ENCODE measurements at places on chromosomes 6 and 20.

GRCh38 chr6:21947731-21948386, 349.0 kb downstream of the PRL start:
- DNase-seq: no peak

DNA sequence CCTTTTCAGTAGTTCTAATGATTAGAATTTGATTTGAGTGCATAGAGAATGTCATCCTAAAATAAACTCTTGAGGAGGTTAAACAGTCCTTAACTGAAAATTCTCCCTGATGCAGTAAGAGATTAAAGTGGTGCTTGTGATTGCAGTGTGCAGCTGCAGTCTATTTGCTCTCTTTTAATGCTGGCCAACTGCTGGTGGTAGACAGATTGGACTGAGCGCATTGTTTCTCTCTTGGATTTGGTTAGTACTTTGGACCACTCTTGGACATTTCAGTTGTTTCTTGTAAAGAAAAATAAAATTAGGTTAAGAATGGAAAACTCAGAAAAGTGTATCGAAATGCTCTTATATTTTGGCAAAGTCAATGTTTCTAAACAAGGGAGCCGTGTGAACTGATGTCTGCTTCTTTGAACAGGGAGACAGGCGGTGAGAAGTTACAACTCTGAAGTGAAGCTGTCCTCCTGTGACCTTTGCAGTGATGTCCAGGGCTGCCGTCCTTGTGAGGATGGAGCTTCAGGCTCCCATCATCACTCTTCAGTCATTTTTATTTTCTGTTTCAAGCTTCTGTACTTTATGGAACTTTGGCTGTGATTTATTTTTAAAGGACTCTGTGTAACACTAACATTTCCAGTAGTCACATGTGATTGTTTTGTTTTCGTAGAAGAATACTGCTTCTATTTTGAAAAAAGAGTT, 127.2 kb downstream of the CD109 start:
- DNase-seq: no peak

DNA sequence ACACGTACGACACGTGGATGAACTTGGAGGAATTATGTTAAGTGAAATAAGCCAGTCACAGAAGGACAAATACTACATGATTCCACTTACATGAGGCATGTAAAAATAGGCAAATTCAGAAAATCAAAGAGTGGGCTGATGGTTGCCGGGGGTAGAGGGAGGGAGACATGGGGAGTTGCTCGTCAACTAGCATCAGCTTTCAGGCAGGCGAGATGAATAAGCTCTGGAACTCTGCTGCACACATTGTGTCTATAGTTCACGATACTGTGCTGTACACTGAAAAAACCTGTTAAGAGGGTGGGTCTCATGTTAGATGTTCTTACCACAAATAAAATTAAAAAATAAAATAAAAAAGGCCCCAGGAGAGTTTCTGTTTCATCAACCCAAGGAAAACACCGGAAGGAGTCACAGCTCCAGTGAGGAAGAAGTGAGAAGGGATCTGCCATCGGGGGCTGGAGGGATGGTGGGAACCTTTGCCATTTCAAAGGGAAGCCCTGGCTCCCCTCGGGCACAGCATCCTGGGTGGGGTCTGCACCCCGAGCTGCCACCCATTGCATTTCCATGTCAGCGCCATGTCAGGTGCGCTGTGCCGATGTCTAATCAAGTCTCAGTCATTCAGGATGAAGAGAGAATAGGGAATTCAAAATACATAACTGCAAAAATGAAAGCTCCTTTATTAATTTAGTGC, 98.3 kb downstream of the SLC22A23 start:
- no peak for DNase-seq

DNA sequence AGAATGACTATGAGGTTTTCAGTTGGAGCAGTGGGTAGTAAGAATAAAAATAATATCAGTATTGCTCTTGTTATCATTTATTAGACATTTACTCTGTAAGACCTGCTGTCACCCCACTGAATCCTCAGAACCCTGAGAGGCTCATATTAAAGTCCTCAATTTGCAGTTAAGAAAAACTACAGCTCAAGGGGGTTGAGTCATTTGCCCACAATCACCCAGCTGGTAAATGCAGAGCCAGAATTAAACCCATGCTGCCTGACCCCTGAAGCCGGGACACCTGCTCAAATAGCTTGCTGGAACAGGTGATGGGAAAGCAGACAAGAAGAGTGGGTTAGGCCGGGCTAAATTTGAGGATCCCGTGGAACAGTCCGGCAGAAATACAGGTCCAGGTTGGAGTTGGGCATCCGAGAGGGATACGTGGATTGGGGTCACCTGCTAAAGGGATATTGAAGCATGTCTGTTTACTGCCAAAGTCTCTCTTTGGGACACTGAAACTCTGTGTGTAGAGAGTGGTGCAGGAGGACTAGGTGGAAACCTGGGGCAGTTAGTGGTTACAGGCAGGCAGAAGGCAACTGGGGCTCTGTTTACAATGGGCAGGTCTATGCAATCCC, 344.1 kb downstream of the CDC5L start:
- no peak for DNase-seq

DNA sequence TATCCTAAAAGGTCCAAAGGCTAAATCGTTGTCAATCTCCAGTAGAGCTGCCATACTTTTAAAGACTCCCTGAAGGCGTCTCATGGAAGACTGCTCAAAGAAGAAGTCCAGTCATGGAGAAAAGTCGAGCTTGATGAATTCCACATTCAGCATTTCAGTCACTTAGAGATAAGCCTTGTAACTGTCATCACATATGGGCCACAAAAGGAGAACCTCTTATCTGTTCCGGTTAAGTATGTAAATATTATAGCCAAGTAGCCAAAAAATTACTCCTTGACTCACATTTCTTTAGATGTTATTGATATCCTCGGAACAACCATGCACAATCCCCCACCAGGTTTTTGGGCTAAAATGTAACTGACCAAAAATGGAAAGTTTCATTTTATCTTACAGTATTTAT, 9.8 kb upstream of the CNKSR3 start:
- no peak for DNase-seq

DNA sequence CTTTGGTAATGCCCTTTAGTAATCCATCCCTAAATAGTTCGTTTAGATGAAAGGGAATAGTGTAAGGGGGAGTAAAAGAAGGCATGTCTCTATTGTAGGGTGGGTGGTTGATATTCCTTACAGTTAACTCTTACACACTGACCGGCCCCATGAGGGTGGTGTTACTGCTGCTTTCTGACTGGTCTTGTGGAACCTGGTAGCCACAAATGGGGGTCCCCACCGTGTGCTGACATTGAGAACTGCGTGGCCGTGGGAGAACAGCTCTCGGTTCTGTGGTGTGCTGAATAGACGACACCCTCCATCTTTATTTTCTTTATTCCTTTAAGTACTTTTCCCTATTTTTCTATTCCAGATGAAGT, 19.3 kb downstream of the MRAP2 start:
- DNase-seq: no peak

DNA sequence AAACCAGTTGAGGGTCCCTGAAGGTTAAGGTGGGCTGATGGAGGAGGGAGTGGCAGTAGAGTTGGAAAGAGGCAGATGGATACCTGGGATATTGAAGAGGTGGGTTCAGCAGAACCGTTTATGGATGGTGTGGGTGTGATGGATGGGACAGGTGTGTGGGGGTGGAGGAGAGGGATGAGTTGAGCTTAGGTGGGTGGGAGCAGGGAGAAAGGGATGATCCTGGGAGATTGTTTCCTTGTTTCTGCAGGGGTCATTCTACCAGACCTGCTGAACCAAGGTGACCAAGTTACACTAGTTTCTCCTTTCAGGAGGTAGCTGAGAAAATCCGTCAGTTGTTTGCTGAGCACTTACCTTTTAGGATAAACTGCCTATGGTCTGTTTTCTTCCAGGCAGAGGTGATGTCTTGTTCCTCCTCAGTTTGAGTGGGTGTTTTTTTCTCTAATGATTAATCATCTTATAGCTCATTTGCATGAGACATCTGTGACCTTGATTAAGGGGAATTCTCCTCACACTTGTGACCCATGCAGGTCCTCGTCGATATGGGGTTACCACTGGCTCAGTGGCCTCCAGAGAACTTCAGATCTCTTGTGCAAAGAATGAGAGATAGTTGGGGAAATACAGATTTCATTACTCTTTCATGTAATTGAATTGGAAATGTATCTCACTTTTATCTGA, 53.0 kb downstream of the FARS2 start:
- no peak for DNase-seq

DNA sequence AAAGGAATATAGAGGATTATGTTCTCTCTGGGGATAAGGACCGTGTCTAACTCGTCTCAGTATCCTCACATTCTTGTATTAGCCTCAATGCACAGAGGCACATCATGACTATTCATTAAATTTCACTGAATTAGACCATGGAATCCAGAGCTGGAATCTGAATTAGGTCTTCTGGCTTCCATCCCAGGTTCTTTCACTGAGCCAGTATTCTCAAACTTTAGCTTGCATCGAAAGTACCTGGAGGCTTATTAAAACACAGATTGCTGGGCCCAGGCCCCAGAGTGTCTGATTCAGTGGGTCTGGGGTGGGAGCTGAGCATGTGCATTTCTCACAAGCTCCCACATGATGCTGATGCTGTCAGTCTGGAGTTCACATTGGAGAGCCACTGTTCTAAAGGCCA, 142.0 kb downstream of the UST start:
- DNase-seq: no peak

GRCh38 chr20:49851231-49851705, 38.6 kb downstream of the SLC9A8 start:
- DNase-seq: no peak

DNA sequence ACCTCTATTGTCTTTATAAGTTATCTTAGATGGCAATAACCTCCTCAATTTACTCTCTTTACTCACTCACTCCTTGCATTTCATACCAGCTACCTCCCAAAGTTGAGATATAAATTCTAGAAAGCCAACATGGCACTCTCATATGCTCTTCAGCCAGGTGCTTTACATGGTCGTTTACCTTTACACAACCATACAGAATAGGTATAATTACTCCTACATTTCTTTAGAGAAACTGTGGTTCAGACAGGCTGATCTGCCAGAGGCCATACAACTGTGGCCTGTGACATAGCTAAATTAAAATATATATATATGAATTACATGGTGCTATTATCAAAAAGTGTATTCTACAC, 45.7 kb downstream of the HBS1L start:
- DNase-seq: no peak

GRCh38 chr6:123332070-123332469, 304.7 kb downstream of the TRDN start:
- no peak for DNase-seq

DNA sequence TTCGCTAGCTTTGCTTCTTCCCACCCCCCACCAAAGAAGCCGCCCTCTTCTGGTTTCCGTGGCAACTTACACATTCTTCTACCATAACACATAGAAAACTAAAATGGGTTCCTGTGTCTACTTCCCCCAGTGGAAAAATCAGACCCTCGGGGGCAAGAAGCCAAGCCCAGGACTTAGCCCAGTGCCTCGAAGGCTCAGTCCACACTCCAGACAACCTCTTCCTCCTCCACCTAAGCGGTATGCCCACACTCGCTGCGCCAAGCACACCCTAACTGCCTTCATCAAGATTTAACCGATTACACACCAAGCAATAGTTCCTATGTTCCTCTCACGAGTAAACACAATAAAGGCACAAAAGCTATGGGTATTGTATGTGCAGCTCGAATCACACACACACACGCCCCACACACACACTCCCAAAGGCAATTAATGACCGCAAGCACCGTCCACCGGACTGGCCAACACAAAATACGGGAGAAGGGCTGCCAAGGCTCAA, 537 bp downstream of the PPIL4 start:
- no peak for DNase-seq

DNA sequence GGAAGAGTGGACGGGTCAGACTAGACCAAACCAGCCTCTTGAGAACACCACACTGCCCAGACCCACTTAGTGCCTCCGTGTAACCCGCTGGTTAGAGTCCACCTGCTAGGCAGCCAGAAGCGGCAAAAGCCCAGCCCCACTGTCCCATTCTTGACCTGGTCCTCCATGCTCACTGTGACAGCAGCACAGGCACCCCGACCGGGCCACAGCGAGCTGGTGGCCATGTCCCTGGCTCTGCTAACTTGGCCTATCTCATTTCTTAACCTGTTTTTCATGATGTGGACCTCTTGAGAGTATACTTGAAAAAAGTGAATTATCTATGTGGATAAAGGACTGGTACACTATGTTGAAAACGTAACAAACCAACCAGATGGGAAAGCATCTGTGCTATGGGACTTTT, 44.9 kb upstream of the TMEM181 start:
- no peak for DNase-seq

DNA sequence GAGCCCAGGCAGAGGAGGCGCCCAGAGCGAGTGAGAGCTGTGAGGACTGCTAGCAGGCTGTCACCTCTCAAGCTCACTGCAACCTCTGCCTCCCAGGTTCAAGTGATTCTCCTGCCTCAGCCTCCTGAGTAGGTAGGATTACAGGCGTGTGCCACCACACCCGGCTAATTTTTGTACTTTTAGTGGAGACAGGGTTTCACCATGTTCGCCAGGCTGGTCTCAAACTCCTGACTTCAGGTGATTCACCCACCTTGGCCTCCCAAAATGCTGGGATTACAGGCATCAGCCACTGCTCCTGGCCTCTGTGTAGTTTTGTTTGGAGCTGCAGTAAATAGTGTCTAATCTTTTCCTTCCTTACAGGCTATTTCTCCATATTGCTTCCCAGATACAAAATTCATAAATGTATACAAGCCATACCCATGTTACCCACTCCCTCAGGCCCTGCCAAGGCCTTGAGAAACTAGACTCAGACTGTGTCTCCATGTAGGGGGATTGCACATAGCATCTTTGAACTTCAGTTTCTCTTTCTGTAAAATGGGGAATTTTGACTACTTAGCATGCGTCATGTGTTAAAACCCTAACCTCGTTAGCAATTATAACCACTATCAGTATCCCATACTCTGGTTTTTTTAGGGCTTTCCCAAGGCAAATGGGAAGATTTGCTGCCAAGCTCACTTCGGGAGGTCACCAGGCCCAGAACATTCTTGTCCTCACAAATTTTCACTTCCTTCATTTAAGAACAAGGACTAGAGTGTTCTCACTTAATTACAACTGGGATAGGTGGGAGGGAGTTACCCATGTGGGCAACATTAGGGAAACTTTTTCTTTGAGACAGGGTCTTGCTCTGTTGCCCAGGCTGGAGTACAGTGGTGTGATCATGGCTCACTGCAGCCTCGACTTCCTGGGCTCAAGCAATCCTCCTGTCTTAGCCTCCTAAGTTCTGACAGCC, 67.3 kb upstream of the DDR1 start:
- DNase-seq: no peak

DNA sequence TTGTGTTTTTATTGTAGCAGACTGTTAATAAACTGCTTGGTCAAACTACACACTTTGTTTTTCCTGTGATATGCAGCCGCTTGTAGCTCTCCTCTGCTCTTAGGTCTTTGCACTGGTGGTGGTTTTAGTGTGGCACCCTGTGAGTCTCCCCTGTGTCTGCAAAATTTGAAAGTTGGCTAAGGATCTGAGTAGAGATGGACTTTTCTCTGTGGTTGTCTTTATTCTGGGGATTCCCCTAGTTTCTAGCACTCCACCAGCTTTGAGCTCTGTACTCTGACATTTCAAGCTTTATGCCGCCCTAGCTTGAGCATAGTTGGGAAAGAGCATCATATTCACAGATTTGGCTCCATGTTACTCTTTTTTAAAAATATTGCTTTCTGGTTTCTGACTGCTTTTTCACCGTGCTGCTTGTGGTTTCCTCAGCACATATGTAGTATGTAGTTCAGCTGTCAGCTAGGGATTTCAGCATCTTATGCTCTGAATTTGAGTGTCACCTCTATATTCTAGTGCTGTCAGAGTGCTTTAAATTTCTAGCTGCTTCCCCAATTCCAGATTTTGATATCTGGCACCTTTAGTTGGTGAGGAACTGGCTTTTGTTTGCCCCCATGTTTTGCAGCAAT, 25.4 kb downstream of the CDYL start:
- DNase-seq: no peak

- no peak for DNase-seq
Measured at GRCh38 chr20:39468703-39469102, 506.6 kb downstream of the DHX35 start.
